ENCODE measurements at places on chromosomes 2 and 18.

DNA sequence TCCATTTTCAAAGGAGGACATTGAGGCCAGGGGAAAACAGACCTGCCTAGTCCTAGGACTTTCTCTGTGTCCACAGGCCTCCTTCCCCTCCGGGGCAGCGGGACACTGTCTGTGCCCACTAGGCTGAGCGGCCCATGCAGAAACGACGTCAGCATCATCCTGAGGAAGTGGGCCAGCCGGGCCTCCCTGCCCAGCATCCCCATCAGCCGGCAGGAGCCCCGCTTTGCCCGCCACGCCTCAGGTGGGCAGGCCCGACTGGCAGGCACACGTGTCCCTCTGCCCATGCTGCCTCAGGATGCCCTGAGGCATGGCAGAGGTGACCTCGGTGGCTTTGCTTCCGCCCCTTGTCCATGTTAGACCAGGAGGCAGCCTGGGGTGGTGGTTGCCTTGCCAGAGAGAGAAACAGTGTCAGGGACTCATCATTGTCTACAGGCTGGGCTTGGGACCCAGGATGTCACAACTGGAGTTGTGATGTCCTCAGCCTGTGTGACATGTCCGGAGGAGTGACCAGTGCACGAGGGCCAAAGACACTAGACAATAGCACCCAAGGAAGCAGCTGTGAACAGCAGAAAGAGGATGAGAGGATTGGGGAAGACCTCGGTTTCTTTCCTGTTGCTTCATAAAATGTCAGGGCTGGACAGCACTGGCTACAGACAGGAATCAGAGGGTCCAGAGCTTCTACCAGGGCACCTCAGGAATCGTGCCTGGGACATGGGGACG, 36.8 kb downstream of the TOGARAM2 start:
- no peak for DNase-seq

GRCh38 chr2:221554769-221555493, 17.2 kb downstream of the EPHA4 start:
- no peak for DNase-seq

- no peak for DNase-seq
These were observed 26.5 kb upstream of the C2orf74 start for GRCh38 chr2:61135510-61135909.

GRCh38 chr2:171482877-171483276, 39.4 kb upstream of the CYBRD1 start:
- no peak for DNase-seq

GRCh38 chr2:220466251-220466691, 838.8 kb downstream of the SLC4A3 start:
- no peak for DNase-seq

DNA sequence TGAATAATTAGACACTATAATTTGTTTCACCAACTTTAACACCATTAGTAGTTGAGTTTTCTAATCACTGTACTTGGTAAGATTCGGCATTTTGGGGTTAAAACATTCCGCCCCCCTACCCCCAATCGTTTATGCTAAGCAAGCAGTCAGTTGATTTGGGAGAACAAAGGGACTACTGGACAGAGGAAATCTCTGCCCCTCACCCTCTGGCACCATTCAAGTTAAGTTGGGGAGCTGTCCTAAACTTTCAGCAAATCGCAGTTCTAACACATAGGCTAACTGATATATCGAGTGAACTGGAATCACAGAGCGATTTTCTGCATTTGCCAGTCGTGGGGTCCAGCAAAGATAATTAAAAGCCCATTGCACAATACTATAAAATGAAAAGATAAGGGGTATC, 5.6 kb downstream of the KLF7 start:
- DNase-seq = no peak

GRCh38 chr18:59063300-59063906, 76.3 kb upstream of the SEC11C start:
- DNase-seq = no peak

DNA sequence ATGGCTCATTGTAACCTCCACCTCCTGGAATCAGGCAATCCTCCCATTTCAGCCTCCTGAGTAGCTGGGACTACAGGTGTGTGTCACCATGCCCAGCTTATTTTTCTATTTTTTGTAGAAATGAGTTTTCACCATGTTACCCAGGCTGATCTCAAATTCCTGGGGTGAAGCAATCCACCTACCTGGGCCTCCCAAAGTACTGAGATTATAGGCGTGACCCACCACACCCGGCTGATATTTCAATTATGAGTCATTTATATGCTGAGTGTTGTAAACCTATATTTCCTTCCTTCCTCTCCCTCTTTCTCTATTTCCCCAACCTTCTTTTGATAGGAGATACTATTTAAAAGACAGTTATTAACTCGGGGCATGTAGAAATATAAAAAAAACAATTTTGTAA, 469.6 kb upstream of the ID2 start:
- no peak for DNase-seq

DNA sequence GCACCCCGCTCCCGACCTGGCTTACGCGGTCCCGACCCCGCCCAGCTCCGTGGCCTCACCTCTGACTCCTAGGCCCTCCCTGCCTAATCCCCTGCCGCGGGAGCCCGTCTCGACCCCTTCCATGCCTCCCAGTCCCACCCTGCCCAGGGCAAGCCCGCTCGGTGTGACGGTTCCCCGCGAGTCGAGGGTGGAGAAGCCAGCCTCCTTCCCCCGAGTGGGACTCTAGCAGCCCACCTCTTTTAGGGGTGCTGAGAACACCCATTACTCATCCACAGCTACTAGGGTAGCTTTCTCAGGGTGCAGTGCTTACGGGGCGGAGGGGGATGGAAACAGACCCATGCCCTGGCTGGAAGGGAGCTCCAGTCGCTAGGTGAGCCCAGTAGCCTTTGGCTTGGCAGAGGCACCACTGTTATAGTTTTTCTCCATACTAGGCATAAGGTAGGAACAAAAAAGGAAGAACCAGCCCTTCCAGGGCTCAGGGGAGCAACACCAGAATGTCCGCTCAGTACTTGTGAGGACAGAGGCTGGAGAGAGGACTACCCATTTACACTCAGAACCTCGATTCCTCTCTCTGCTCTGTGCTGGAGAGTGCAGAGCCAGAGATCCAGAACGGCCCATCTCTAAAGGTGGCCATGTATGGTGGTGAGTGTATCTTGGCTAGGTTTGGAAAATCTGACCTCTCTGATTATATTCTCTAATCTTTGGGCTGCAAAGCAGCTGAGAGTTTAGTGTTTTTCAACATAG, 606 bp downstream of the AGBL5 start:
- no peak for DNase-seq

DNA sequence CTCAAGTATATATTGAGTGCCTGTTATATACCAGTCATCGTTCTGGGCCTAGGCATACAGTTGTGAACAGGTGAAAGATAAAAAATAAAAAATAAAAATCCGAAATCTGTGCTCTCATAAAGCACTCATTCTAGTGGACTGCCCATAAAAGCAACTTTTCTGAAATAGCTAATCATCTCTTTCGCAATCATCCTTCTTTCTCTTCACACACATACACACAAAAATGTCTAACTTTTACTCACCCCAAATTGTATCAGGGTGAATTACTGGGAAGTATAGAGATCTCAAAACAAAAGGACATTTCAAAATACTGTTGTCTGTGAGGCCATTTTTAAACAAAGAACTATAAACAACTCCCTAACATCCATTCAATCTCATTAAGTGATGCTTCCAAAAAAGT, 29.6 kb upstream of the ORC2 start:
- DNase-seq = no peak

DNA sequence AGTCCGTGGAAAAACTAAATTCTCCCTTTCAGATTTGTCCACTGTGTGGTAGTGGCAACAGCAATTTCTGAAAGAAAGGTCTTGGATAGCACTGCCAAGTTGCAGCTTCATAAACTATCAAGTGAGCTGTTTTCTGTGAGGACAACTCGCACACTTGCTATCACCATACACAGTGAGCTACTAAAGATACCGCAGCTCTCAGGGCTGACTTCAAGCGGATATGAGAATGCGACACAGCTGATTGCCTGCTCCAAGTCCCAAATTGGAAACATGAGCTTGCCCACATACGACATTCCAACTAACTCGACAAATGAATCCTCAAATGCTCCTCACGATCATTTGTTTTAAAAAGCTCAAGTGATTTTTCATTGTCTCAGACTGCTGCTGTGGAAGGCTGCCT, 46.2 kb downstream of the E2F6 start:
- DNase-seq = no peak
